Tibial nerve (tissue), 4 donors: ENCODE measurements at places on chromosomes 7 and 10.
A peak's percentile ranks its signal among the peaks of the same experiment; 100 is the strongest.

GRCh38 chr7:65554-65953, 126.8 kb upstream of the FAM20C start:
- no peak for DNase-seq

DNA sequence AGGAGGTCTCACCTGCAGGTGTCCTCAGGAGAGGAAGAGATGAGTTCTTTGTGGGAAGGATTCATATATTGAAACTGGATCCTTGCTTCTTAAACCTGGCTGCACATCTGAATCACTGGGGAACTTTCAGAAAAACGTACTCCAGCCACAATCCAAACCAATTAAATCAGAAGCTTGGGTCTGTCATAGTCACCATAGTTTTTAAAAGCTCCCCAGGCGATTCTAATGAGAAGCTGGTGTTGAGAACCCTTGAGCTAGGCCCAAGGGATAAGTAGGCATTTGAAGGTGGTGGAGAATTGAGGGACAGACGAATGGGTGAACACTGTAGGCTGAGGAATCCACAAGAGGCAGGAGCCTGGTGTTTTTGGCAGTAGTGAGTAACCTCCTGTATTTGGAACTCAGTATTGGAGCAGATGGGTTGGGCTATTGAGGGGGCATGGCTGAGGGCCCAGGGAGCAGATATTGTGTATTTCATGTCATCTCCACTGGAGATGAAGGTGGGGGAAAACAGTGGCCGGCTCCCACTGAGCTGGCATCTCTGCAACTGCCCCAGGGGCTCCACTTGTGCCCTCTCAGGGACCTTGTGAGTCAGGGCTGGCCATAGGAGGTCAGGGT, 14.5 kb downstream of the ADCYAP1R1 start:
- DNase-seq: no peak

GRCh38 chr7:145016068-145016467, 180.2 kb upstream of the TPK1 start:
- no peak for DNase-seq

DNA sequence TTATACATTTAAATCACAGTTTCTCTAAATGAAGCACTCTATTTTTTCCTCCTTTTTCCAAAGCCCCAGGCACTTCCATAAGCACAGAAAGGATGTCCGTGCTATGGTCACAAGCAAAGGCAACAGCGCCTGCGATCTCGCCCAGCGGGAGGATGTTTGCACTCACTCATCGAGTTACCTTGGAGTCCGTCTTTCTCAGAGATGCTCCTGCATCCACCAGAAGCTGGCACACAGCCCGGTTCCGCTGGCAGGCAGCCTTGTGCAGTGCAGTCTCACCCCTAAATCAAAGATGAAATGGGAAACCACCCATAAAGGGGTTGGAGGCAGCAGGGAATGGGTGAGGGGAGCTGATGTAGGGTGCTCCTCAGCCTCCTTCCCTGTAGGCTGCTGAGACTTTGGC, 51.9 kb upstream of the PTN start:
- no peak for DNase-seq

GRCh38 chr7:12949060-12949931, 261.9 kb downstream of the ARL4A start:
- no peak for DNase-seq

- DNase-seq: no peak
Observed at GRCh38 chr7:155259866-155260497, 37.7 kb upstream of the INSIG1 start.

DNA sequence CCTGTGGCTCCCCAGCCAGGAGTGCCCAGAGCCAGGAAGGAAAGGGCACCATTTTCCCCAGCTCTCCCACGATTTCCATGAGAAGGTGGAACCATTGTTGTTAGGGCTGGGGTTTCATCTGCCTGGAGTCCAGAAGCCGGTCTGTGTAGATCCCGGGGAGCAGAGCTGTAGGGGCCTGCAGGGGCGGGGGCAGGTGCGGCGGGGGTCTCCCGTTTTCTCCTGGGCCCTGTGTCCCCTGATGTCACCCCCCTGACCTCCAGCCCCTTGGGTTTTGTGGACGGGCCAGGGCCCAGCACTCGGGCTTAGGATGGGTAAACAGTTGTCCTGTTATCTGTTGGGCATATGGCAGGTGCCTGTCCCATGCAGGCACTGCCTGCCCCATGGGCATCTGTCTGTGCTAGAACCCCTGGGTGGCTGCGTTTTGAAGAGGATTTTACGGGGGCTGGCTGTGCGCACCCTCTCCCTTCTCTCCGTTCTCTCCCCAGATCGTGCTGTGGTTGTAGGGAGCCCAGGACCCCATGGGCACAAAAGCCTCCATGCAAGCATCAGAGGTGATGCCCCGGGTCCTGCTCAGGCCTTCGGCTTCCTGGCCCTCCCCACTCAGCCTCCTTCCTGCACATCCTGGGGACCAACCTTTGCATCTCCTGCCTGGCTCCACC, 158.8 kb downstream of the WDR37 start:
- no peak for DNase-seq

GRCh38 chr7:71239586-71240268, 107.8 kb downstream of the GALNT17 start:
- DNase-seq: no peak

- DNase-seq: no peak
Observed at GRCh38 chr7:31052841-31053601, 913 bp downstream of the ADCYAP1R1 start.

- no peak for DNase-seq
Observed at GRCh38 chr10:63383141-63383540, 82.6 kb downstream of the JMJD1C start.

GRCh38 chr7:111813306-111813705, 251.0 kb upstream of the IMMP2L start:
- DNase-seq: no peak

DNA sequence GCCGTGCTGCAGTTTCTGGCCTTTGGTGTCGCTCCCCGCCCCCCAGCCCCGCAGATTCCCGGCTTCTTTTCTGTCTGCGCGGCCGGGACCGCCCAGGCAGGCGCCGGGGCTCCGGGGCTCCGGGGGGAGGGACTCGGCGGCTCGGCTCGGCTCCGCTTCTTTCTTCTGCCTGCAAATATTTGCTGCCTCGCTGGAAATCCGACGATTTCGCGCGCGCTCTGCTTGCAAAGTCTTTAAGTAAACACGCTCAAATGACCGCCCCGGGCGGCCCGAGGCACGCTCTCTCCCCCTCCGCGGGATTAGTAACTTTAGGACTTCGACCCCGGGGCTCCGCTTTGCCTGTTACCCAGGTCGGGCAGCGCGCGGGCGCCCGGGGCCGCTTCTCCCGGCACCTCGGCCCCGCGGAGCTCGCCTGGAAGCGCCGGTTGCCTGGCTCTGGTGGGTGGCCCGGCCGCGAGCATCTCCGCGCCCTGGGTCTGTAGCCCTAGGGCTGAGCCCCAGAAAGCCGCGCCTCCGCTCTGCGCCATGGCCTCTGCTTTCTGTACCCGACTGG, 3.9 kb upstream of the GATA3 start:
- DNase-seq: no peak

DNA sequence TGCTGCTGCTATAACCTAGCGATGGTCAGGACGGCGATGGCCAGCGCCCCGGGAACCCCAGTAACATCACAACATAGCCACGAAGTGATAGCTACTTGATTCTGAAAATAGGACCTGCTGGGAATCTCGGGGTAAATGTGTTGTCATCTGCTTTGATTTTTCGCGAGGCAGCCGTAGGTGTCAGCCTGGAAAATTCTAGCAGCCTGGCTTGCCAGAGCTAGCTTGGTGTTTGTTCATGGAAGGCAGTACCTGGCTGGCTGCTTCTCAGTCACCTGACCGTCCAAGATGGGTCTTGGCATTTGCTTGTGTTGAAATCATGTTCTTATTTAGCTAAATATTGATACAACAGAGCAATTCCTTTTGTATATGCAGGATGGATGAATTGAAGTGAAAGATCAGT, 82.4 kb upstream of the BTBD16 start:
- DNase-seq: no peak

DNA sequence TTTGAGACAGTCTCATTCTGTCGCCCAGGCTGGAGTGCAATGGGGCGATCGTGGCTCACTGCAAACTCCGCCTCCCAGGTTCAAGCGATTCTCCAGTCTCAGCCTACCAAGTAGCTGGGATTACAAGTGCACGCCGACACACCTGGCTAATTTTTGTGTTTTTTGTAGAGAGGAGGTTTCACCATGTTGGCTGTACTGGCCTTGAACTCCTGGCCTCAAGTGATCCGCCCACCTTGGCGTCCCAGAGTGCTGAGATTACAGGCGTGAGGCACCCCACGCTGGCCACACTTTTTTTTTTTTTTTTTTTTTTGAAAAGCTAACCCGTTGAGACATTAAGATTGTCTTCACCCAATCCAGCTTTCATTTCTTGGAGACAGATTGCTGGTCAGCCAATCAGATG, 2.1 kb downstream of the ZNF273 start:
- no peak for DNase-seq

GRCh38 chr7:148856578-148856881, 27.6 kb downstream of the EZH2 start:
- no peak for DNase-seq

DNA sequence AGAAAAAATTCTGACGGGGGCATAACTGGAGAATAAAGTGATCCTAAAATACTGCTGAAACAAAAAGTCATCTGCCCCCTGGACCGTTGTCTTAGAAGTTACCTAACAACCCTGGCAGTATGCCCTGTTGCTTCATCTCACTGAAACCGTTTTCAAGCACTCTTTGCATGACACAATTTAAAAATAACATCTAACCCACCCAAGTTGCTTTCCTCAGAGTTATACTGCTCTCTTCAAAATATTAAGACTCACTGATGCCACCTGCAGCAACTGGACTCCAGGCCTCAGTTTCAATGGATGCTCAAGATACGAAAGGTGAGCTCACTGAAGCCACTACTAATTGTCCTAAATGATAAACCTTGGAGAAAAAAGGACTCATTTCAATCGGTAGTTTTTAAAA, 57.4 kb downstream of the CDK6 start:
- DNase-seq: peak; percentile 93

- DNase-seq: no peak
Observed at GRCh38 chr7:54544527-54545240, 2.5 kb downstream of the VSTM2A start.

- DNase-seq: no peak
Observed at GRCh38 chr7:714251-714671, 12.2 kb upstream of the DNAAF5 start.

- no peak for DNase-seq
Observed at GRCh38 chr10:102951316-102951715, 33.2 kb downstream of the CNNM2 start.

- no peak for DNase-seq
Observed at GRCh38 chr7:120259386-120259785, 13.6 kb upstream of the KCND2 start.

DNA sequence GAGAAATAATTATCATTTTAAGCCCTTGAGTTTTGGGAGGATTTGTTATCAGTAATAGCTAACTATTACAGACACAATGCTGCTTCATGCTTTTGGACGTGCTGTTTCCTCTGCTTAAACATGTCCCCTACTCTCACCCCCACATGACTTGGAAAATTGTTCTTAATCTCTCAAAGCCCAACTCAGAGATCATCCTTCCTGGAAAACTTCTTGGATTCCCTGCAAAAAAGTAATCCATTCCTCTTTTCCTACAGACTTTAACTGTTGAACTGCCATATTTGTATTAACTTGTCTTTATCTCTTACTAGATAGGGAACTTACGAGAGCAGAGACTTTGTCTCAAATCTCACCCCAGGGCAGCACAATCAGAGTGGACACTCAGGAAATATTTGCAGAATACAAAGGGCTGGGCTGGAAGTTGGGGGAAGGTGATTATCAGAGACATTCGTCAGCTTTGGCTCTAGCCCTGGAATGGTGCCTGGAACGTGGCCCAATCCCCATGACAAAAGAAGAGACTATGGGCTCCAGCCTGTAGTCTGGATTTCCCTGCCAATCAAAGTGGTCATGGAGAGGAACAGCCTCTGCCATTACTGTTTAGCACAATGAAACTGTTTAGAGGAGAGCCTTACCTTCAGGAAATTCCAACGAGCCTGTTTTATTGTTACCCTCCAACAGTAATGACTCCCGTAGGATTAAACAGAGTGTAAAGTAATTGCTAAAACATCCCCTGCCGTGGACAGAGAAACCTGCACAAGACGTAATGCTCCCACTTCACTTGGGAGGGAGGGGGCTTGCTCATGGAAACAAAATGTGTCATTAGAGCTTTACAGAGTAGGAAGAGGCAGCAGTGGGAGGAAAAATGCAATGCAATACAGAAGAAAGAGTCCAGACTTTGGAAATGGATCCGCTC, 140.4 kb upstream of the AUTS2 start:
- DNase-seq: peak; percentile 16

DNA sequence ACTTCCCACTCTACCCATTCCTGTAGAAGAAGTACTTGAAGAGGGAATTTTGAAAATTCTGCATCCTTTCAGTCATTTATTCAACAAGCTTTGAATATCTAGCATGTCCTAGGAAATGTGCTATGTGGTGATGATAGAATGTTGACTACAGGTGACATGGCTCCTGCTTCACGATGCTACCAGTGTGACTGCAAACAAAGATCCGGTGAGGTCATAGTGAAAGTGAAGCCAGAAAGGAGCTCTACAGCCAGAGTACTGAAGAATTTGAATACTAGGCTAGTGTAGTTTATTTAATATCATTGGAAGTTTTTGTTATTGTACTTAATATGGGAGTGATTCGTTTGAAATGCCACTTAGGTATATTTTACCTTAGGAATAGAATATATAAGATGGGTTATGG, 348.1 kb downstream of the TFEC start:
- no peak for DNase-seq

GRCh38 chr7:2241580-2242540, at the start of the genes MRM2 and NUDT1:
TSS of gene MRM2 (minus strand) at chr7:2242205. CDS start at chr7:2242169, 36 bp downstream.
TSS of gene NUDT1 (plus strand) at chr7:2242226. CDS start at chr7:2244575, 2,349 bp downstream.
- peak; percentile 80 for DNase-seq

DNA sequence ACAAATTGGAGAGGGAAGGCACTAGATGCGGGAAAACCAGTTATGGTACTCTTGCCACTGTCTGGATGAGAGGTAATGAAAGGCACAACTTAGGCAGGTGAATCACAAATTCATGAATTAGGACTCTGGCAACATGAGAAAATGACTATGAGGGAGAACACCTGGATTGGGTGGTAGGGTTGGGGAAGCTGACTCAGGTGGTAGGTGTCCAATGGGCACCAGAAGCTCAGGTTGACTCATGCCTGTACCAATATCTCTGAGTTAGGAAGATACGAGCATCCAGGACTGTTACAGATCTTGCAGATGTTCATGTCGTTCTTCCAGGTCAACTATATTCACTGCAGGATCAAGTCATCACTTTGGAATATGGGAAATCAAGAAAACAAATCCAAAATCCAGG, 56.7 kb downstream of the NPY start:
- DNase-seq: no peak

DNA sequence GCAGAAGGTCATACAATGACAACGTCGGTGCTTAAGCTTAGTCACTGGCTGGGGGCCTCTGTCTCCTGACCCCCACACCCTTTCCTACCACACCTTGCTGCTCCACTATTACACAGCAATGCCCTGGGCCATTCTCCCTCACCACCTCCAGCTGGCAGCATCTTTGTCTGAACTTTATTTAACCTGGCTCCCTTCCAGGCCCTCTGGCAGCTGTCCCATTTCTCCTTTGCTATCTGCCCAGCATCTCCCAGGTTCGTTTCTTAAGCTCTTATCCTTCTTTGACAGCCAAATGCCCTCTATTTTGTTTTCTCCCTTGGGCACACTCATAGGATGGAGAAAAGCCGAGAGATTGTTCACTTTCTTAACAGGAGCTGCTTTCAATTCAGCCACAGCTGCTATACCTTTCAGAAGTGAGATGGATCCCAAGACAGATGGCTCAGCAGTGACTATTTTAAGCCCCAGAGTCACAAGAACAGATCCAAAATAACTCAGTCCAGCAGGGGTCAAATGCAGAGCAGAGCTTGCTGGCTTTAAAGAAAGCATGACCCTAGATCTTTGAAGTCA, 1277.1 kb upstream of the AUTS2 start:
- DNase-seq: no peak

- no peak for DNase-seq
Observed at GRCh38 chr7:158676171-158676840, 28.3 kb downstream of the NCAPG2 start.

GRCh38 chr7:45888993-45889366, 692 bp downstream of the IGFBP1 start:
- DNase-seq: no peak
